ENCODE measurements at places on chromosomes 5 and 9. TPM values are rescaled to one million over a fixed set of nuclear protein-coding genes. Genes with fewer than 3 reads are reported as not detected.

LRRTM2 gene
- 0.07 TPM for total RNA-seq

- DNase-seq = no peak
Observed at GRCh38 chr9:120757026-120757913, 35.9 kb downstream of the FBXW2 start.

DNA sequence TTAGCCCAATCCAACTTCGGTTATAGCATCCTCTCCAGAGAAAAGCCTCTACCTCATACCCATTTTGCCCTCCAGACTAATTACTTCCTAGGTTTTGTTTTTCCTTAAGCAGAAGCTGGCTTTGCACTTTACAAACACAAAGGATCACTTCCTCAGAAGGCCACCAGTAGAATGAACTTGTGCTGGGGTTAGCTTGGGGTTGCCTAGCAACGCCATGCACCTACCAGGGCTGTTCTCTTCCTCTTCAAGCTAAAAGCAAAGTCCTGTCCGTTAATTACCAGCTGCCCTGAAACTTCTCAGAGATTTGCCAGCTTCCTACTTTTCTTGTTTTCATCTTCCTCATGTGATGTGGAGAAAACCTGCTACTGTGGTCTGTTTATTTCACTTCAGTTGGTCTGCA is 132.0 kb upstream of the WWC1 start:
- DNase-seq = no peak

GRCh38 chr5:937151-937924 is 44.7 kb downstream of the TRIP13 start:
- no peak for DNase-seq

GRCh38 chr9:5976674-5977397 is 38.6 kb downstream of the RANBP6 start:
- no peak for DNase-seq

SPEF2 gene
- 2.9 TPM for total RNA-seq

HMMR gene
- total RNA-seq = 78.2 TPM

- DNase-seq = no peak
Observed at GRCh38 chr5:154986151-154986550, 27.4 kb upstream of the KIF4B start.

DNA sequence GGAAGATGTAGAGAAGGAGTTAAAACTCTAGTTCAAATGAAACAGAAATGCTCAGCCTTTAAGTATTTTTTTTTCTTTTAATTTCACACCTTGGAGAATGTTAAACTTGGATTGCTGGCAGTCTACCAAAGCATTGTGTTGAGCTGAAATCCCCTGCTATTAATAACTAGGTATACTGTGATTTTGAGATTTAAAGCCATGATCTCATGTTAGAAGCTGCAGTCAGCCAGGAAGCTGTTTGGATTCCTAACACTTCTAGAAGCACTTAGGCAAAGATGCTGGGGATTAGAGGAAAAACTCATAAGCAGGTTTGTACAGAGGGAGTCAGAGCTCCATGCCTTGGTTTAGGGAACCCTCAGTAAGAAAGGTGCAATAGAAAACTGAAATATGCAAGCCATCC is 141.4 kb downstream of the KIF4B start:
- no peak for DNase-seq

DNA sequence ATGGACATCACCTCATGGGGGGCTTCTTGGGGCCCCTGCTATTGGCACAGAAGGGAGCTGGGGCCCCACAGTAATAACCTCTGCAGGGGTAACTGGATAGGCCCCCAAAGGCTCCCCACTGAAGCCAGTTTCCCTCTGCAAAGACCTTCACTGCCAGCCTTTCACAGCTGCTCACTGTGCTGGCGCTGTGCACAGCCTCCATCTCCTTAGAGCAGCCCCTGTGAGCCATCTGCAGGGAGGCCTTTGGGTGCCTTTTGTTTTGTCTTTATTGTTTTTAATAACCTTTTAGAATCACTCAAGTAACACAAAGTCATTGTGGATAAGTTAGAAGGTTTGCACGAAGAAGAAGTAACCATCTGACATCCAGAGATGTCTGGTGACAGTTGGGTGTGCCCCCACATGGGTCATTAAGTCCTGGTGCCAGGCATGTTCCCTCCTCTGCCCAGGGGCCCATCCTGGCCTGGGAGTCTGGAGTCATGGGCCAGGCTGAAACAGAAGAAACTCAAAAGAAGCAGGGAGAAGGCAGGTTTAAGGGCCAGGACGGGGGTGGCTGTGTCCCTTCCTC is 42.7 kb downstream of the NCS1 start:
- DNase-seq = no peak

TEX48 gene
- not detected for total RNA-seq

DNA sequence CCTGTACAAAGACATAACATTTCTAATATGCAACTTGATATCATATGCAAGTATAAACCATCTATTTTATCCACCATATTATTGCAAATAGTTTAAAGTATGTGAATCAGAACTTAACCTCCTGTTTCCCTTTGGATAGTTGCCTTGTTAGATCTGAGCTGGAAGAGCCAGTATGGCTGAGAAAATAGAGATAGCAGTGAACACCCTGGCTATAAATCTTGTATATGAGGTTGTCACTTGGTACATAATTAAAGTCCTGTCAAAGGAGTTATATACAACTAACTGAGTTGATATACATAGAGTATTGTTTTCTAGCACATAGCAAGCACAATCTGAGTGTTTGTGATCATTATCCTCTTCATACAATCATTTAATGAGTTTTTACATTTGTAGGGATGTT is 272.3 kb downstream of the NTRK2 start:
- no peak for DNase-seq

FBXO10 gene
- total RNA-seq = 2.7 TPM

GRCh38 chr5:109035436-109035835 is 287.7 kb downstream of the FER start:
- DNase-seq = no peak

DNA sequence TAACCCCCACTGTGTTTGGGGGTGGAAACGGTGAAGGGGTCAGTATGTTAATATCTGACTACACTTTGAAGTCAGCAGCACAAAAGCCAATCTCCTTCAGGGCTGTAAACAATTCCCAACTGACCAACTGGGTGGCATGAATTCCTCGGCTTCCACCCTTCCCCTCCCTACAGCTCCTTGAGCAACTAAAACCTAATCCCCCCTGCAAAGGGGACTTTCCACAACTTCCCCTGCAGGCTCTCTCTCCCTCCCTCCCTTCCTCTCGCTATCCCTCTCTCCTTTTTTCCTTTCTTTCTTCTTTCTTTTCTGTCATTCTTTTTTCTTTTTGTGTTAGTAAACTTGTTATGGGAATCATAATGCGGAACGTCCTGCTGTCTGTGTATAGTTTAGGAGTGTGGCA is 65.1 kb upstream of the PTCH1 start:
- DNase-seq = no peak

GRCh38 chr5:133914434-133914833 is 54.0 kb downstream of the C5orf15 start:
- DNase-seq = no peak

GRCh38 chr5:66134407-66134861 is 9.7 kb upstream of the SREK1 start:
- no peak for DNase-seq

GRCh38 chr9:83620841-83621636 is 1.9 kb upstream of the IDNK start:
- peak; percentile 59 for DNase-seq

GRCh38 chr5:39369123-39369815 is 5.0 kb upstream of the C9 start:
- no peak for DNase-seq

PRDM9 gene
- not detected for total RNA-seq

DNA sequence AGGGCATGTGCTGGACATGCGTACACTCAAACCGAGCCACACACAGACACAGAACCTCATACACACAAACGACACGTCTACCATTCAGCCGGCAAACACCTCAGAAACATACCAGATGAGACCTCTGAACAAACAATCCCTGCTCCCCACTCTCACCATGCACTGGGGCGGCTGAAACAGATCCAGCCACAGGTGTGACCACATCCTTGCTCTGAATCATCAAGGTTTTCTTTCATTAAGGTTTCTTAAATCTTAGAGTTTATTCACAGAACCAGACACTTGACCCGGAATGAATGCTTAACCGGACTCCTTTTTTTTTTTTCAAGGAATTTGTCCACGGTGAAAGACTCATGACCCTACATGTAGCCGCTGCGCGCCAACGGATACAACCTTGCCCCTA is 26.2 kb downstream of the TERT start:
- DNase-seq = no peak

- DNase-seq = no peak
Observed at GRCh38 chr5:124461941-124462340, 284.5 kb downstream of the ZNF608 start.

DNA sequence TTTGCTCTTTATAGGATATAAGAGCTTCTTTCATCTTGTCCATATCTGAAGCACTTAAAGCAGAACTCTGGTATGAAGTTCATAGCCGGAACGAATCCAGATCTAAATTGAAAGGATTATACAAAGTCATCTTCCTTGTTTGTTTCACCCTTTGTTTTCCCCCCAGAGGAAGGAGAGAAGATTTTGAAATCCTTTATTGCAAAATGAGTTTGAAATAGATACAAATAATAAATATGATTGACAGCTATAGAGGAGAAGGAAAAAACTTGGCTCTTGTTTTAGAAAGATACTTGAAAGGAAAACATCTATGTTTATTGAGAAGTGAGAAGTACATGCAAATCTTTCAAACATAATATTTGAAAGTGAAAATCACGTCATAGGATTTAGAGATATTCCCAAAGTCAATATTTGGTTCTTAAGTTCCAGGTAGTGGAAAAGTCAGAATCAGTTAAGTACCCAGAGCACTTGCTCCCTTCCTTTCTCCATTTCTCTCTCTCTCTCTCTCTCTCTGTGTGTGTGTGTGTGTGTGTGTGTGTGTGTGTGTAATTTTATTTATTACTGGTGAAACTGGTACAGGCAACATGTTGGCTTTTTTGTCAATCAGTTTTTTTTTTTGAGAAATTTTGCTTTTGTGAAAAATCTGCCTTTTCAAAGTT is 27.2 kb downstream of the PAM start:
- peak; percentile 21 for DNase-seq

- DNase-seq = peak; percentile 15
Observed at GRCh38 chr5:130164966-130165365, 260.7 kb downstream of the CHSY3 start.

RGS14 gene
- 16.0 TPM for total RNA-seq

PKD2L2 gene
- total RNA-seq = not detected

DNA sequence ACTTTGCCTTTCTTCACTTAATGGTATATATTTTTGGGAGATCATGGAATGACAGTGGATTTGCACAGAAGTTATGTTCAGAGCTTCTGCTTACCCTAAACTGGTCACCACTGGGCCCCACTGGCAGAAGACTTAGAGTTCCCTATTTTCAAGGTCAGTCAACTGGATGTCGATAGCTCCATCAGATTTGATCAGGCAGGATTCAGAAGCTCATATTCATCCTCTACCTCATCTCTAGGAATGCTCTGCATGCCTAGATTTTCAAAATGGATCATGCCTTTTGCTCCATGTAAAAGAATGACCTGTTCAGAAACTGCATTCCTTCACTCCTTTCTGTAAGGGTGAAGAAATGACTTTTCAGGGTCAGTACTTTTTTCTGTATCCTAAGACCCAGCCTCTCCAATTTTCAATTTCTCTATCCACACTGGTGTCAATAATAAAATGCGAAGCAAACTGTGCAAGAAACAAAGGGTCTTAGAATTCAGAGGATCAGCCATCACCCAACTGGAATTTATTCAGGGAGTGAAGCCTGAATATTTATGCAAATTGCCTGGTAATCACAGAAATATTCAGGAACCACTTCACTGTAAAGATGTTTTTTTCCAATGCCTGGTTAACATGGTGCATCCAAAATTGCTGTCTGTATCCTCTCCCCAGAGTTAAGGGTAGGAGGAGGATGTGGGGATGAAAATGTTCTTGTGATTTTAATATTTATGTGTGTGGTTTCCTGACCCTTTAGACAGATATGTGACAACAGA is 125.4 kb downstream of the DOCK2 start:
- no peak for DNase-seq

GRCh38 chr5:135660826-135661575 is 82.2 kb upstream of the CXCL14 start:
- DNase-seq = no peak

- DNase-seq = no peak
Observed at GRCh38 chr9:118711843-118712242, 657.4 kb downstream of the BRINP1 start.

DNA sequence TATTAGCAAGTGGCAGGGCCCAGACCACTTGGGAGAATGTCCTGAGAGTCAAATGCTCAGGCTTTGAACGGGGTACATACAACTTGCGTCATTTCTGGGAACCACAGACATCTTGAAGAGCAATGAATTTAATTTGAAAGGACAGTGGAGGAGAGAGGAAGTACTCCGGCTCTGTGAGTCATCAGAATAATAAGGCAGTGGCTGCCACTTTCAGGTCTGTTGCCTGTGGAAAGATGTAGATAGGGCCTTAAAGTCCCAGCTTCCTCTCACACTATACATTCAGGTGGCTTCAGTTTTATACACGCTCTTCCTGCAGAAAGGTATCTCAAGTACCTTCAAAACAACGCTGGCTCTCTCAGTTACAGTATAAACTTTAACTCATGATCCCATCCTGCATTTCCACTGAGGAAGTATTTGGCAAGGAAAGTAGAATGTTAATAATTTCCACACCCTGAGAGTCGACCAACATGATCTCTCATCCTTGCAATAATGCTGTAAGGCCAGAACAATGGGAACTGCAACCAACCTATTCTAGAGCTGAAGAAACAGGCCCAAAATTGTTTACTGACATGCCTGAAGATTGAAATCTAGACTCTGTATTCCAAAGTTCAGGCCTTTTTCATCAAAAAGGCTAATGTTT is 6.8 kb upstream of the PRUNE2 start:
- no peak for DNase-seq

HAUS6 gene
- total RNA-seq = 17.0 TPM

GRCh38 chr9:70013598-70014196 is 30.0 kb upstream of the MAMDC2 start:
- DNase-seq = no peak

WDR38 gene
- not detected for total RNA-seq

DNA sequence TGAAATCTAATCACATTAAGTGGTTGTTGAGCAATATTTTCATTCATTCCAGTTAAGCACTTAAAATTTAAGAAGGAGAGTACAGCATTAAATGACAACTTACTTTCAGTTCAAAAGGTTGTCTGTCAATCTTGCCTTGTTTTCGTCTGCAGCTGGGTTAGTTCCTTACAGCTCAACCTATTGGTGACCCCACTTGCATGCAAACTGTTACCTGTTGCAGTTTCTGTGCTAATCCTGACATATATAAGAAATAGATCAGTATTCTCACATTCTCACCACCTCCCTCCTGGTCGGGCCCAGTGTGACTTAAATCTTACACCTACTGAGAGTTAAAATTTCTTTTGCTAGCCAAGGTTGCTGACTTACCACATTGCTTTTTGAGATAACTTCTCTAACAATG is 191.8 kb upstream of the SMC2 start:
- no peak for DNase-seq

- DNase-seq = no peak
Observed at GRCh38 chr9:18260521-18260920, 213.4 kb upstream of the ADAMTSL1 start.

DNA sequence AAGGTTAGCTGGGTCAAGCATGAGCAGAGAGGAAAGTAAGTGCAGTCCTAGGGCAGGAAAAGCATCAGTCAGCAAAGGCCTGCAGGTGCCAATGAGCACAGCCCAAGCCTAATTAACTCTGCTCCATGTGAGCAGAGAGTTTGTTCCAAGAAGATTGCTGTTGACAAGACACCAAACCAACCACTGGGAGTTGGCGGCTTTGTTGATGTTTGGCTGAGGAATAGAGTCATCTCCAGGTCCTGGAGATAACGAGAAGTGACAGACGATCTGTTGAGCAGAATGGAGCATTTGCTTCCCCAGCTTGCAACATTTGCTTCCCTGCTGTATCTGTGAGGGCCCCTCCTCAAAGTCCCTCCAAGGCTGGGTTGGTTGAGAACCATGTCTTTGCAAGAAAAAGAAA is 68.2 kb downstream of the FAM114A2 start:
- DNase-seq = no peak

FOXE1 gene
- 0.26 TPM for total RNA-seq

PDCD1LG2 gene
- 9.8 TPM for total RNA-seq

DCAF10 gene
- 21.8 TPM for total RNA-seq

Data from NCI-H460 (cell line).